ENCODE measurements at places on chromosomes 12 and 14. TPM values are rescaled to one million over a fixed set of nuclear protein-coding genes. Genes with fewer than 3 reads are reported as not detected.

DNA sequence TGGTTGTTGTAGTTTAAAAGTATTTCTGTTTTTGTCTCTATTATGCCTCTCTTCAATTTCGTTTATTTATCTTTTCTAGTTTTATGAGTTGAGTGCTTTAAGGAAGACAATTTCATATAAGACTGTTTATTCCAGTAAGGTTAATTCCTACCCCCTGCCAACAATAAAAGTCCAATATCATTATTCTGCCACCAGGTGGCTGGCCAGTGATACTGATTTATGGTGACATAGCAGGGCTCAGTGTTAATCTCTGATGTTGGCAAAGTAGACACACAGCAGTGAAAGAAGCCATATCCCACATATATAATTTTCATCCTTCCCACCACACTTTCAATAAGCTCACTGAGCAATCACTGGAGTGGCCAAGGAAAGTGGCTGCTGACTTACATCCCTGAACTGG, 69.0 kb upstream of the BMP4 start:
- DNase-seq, result no peak

DNA sequence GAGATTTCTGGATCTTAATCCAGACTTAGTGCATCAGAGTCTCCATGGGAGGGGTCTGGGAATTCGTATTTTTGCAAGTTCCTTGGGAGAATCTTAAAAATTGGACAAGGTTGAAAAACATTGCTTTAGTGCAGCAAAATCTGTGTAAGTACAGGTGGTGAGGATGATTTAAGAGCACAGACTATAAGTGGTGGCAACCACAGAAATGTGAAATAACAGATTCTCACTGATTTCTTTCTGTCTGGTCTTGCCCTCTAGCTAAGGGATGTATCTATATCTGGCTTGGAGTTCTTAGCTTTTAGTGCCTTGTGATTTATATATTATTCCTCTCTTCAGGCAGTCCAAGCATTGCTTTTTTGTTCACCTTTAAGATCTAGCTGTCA, 116.2 kb downstream of the DIP2B start:
- DNase-seq, result no peak

DNA sequence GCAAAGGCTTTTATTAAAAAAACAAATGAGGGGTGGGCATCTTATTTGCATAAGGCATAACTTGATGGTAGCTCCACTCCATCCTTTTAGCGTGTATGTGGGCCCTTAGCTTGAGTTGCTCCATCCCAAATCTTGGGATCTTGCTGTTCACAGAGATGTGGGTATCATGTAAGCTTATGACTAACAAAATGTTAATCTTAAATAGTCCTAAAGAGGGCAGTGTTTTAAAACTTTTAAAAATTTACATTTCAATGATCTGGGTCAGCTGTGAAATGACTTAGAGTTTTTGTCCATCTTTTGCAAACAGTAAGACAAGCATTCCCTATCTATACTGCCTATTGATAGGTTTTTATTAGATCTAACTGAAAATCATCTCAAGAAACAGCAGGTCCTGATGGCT, 86.0 kb downstream of the SLCO1A2 start:
- no peak for DNase-seq

Gene CISTR
- total RNA-seq, result not detected

GRCh38 chr12:55712700-55713415, 3.0 kb upstream of the BLOC1S1 start:
- no peak for DNase-seq

GRCh38 chr14:55434805-55435174, 5.6 kb downstream of the TBPL2 start:
- no peak for DNase-seq

DNA sequence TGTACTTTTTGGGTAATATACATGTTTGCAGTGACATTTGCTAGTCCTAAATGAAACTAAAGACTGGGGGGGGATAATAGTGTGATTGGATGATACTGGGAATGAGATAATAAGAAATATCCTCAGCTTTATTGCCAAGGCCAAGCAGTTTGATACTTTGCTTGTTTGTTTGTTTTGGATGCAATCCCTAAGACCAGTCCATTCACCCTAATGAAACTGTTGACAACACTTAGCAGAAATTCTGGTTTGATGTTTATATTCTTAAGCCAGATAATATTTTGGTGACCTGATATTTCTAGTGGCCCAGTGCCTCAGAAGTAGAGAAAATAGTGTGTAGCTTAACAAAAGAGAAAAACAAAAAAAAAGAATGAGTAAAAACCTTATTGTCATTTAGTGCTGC, 1.8 kb downstream of the PHC1 start:
- DNase-seq, result no peak

GRCh38 chr12:15212930-15213329, 8.3 kb downstream of the RERG start:
- no peak for DNase-seq

DNA sequence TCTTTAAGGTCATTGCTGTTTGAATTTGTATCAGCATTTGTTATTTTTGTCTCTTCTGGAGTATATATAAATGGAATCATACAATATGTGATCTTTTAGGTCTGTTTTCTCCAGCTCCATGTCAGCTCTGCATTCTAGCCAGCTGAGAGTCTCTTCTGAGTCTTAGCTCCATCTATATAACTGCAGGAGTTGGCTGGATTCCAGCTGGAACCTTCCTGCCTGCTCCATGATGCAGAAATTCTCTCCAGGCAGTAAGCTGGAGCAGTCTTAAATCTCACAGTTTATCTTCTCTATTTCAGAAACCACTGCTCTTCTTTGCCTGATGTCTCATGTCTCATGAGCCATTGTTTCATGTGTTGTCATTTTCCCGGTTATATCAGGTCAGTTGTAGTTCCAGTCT, 827.6 kb downstream of the NRXN3 start:
- no peak for DNase-seq
